DMS53 (cell line): ENCODE measurements at places on chromosomes 7 and 10.

DNA sequence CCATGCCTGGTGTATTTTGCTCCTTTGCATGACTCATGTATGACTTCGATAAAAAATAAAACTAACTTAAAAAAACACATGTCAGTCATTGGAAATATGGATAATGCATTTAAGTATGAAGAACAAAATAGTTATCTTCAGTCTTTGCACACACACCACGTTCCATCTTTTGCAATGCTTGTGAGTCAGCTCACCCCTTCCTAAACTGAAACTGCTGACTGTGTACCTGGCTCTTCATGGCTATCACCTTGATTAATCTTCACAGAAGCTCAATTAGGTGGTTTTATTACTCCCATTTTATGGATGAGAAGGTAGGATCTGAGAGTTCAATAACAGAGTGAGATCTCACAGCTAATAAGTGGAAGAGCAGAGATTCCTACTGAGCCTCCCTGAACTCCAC, 79.5 kb downstream of the CARD11 start:
- no peak for DNase-seq

DNA sequence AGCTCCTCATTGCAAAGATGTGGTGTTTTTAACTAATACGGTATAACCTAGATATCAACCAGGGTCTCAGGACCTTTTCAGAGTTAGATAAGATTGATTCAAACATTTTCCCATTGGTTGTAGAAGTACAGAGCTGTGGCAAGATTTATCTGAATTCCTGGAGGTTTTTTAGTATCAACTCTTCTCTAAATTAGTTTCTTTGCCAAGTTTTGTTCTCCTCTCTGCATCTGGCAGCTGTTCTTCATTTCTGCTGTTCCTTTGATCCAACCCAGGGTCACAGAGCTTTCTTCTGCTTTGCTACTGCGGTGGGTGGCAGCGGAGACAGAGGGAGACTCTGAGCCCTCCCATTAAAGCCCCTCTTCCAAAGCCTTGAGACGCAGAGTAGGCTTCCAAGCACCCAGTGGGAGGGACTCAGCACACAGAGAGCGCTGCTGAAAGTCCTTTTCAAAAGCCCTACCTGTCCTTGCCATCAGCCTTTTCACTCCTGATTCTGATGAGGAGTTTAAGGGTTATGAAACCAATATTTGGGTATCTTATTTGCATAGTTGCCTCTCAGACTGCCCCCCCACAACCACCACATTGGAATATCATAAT, 146.3 kb upstream of the EEPD1 start:
- DNase-seq, result no peak

- DNase-seq, result no peak
Observed at GRCh38 chr7:123645516-123645915, 10.2 kb upstream of the LMOD2 start.

GRCh38 chr7:510131-510481, 9.5 kb downstream of the PDGFA start:
- no peak for DNase-seq

- DNase-seq, result no peak
Observed at GRCh38 chr10:47457528-47457820, 26.4 kb downstream of the ANXA8 start.

- no peak for DNase-seq
Observed at GRCh38 chr10:22832066-22832602, 95.7 kb upstream of the ARMC3 start.

- DNase-seq, result no peak
Observed at GRCh38 chr7:105454921-105455320, 66.2 kb upstream of the SRPK2 start.

DNA sequence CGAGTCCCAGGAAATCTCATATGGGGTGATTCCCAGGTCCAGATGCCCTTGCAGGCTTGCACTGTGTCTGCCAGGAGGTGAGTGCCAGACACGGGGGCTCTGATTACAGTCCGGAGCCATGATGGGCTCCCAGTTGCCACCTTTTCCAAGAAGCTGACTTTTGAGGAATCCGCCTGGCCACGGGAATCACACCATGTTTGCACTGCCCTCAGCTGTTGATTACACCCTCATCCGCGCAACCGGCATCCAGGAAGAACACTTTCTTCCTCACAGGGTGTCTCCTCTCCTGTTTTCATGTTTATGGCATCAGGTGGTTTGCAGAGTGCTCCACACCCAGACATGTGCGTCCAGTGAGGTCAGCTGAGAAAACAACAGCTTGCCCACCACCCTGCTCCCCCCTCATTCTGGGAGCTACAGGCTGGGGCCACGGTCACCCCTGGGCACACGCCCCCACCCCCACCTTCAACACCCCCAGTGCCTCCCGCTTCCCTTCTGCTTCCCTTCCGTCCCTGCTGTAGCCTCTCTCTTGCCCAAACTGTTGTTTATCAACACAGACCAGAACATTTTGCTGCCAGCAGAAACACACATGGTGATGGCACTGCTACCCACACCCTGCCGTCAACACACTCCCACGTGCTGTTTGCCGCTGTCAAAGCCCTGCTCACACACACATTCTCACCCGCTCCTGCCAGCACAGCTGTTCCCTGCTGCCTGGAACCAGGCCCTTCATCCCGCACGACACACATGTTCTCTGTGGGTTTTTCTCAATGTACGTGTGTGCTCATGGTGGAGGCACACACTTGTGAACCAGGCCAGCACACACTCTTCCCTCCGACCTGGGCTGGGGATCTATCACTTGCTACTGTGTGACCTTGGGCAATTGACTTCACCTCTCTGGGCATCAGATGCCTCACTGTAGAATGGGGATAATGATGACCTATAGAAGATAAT, 35.8 kb downstream of the DDIT4 start:
- no peak for DNase-seq

GRCh38 chr7:155280446-155281397, 17.0 kb upstream of the INSIG1 start:
- DNase-seq, result no peak

DNA sequence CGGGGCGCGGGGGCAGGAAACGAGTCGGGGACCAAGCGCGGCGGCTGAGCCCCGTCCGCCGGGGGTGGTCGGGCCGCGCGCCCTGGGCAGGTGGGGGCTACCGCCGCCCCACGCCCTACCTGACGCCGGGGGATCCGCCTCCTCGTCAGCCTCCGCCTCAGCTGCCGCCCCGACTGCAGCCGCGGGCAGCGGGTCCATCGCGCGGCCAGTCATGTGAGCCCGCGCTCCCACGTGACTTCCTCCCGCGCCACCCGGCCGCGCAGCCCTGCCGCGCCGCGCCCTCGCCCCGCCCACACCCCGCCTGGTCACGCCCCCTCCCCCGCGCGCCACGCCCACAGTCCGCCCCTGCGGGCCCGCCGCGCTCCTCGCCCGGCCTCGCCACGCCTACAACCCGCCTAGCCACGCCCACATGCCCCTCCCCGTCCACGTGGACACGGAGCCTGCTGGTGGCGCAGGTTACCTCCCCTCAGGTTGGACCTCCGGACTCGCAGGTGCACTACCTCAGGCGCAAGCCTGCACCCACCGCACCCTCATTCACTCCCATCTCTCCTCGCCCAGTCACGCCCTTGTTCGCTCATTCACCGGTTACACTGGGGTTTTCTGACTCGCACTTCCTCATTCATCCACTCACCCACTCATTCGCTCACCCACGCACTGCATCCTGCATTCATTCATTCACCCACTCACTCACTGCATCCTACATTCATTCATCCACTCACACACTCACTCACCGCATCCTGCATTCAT, at the start of gene SNX8:
TSS of gene SNX8 (minus strand) at position 233 of the 747 bp plus-strand sequence. CDS start at position 213, 20 bp downstream.
- peak; percentile 97 for DNase-seq

DNA sequence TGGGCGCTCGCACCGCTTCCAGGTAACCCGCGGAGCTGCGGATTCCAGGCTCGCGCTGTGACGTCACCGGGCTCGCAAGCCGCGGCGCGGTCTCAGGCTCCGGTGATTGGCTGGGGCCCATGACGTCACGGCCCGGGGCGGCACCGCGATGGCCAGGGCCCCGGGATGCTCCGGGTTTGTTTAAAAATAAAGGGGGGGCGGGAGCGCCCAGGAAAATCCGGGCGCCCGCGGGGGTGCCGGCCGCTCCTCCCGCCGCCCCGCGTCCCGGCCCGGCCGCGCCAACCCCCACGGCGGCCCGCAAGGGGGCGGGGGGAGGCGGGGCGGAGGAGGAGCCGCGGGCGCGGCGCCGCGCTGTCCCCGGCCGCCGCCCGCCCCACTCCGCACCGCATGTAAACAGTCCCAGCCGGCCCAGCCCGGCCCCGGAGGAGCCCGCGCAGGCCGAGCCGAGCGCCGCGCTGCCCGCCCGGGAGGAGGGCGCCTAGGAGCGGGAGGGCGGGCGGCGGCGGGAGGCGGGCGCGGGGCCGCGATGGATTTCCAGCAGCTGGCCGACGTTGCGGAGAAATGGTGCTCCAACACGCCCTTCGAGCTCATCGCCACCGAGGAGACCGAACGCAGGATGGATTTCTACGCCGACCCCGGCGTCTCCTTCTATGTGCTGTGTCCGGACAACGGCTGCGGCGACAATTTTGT, at the start of gene MTURN:
TSS of gene MTURN (plus strand) at position 376 of the 690 bp plus-strand sequence. CDS start at position 527, 151 bp downstream.
- peak; percentile 98 for DNase-seq

- no peak for DNase-seq
Observed at GRCh38 chr10:15461353-15462108, 90.4 kb upstream of the FAM171A1 start.

DNA sequence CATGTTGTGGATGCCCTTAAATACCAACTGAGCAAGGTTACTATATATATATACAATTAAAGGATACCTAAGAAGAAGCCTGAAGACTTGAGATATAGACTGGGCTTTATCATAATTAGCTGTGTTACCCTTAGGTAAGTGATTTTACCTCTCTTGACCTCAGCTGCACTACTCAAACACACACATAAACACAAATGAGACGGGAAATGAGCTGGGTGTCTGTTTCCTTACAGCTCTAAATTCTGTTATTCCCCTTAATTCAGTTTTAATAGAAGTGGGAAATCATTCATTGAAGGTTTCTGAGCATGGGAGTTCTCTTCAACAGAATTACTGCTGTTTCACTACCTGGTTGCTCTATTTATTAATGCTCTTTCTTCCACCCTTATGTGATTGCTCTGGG, 60.7 kb downstream of the GBF1 start:
- DNase-seq, result no peak

DNA sequence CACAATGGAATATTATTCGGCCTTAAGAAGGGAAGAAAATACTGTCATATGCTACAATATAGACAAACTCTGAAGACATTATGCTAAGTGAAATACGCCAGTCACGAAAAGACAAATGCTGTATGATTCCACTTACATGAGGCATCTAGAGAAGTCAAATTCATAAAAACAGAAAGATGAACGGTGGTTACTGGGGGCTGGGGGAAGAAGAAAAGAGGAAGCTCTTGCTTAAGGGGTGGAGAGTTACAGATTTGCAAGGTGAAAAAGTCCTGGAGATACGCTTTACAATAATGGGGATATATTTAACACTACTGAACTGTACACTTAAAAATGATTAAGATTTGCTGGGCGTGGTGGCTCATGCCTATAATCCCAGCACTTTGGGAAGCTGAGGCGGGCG, 49.0 kb downstream of the PSMC2 start:
- no peak for DNase-seq

- no peak for DNase-seq
Observed at GRCh38 chr10:43648095-43648397, 635 bp downstream of the ZNF32 start.

GRCh38 chr7:84013616-84014240, 180.9 kb downstream of the SEMA3A start:
- DNase-seq, result no peak

GRCh38 chr10:4081685-4082111, 296.7 kb upstream of the KLF6 start:
- no peak for DNase-seq

DNA sequence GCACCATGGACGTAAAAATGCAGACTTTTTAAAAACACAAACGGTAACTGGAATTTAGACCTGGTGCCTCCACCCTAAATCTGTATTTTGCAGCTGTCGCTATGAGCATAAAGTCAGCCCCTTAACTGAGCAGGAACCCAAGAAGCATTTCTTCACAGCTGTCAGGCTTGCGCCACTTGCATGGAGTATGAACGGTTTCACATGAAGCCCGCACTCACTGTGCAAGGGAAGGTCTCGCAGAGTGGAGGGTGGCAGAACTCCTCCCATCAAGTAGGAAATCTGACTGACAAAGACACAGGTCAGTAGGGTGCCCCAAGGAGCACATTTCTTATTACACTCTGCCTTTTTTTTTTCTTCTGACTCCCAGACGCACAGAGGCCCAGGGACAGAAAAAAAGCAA, 58.5 kb downstream of the ELMO1 start:
- DNase-seq, result no peak

- no peak for DNase-seq
Observed at GRCh38 chr7:28406192-28406591, 6.1 kb upstream of the CREB5 start.

GRCh38 chr7:291373-292092, 1.6 kb downstream of the FOXL3 start:
- no peak for DNase-seq

- no peak for DNase-seq
Observed at GRCh38 chr10:6405713-6406112, 174.4 kb downstream of the PRKCQ start.

- peak; percentile 50 for DNase-seq
Observed at GRCh38 chr7:26620352-26620751, 244.0 kb downstream of the SKAP2 start.

DNA sequence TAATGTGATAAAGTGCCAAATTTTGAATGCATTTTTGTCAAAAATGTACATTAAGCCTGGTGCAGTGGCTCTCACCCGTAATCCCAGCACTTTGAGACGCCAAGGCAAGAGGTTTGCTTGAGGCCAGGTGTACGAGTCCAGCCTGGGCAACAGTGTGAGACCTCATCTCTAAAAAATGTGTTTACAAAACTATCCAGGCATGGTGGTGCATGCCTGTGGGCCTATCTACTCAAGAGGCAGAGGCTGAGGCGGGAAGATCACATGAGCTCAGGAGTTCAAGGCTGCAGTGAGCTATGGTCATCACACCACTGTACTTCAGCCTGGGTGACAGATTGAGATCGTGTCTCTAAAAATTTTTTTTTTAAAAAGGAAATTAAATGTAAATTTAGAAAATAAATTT, 18.5 kb upstream of the MGMT start:
- DNase-seq, result no peak

DNA sequence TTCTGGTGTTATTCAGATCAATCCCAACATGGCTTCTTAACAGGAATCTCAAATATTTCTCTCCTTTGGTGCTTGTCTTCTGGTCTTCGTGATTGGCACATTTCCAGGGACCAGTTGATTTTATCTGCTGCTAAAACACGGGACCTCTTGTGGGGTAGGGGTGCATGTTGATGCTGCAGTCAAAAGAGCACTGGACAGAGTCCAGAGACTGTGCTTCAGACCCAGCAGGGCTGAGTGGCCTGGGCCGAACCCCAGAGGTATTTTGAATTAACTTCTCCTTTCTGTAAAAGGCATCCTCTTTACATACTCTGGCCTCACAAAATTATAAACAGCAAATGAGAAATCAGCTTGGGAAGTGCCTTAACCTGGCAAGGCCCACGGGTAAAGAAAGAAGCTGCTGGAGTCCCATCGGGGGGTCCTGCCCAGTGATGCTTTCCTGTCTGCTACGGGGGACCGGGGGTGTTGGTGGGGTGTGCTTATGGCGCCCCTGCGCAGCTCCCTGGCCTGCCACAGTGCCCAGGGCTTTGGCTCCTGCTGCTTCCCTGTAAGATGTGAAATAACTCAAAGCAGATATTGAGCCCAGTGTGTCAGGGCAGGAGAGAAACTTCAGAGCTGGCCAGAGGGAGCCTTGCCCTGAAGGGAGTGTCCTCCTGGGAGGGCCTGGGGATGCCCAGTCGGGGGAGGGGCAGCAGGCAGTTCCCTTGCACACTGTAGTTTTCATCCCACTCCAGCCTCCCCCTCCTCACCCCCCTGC, 230.5 kb downstream of the TCF7L2 start:
- DNase-seq, result no peak

GRCh38 chr7:155759740-155760430, 52.4 kb downstream of the SHH start:
- DNase-seq, result no peak
